Calu3 (cell line): ENCODE measurements at places on chromosomes 7 and 10. TPM values are rescaled to one million over a fixed set of nuclear protein-coding genes. Genes with fewer than 3 reads are reported as not detected.

GRCh38 chr10:7561216-7561893 lies 105.4 kb downstream of the ITIH5 start:
- no peaks in the 10 kb centered on the region for H3K36me3 ChIP-seq
- no peak overlapping the region for H3K4me3 ChIP-seq
- no peak overlapping the region for H3K27ac ChIP-seq
- no peaks in the 10 kb centered on the region for H3K4me1 ChIP-seq
- peaks cover 53% of the 10 kb centered on the region for H3K27me3 ChIP-seq
- no peak for DNase-seq

- no peak for DNase-seq
- no peaks in the 10 kb centered on the region for H3K27me3 ChIP-seq
- H3K4me1 ChIP-seq: peaks cover 54% of the 10 kb centered on the region
- peak overlapping the region; percentile 81 for H3K27ac ChIP-seq
- no peak overlapping the region for H3K4me3 ChIP-seq
Measured at GRCh38 chr10:3872712-3873329, 87.8 kb upstream of the KLF6 start.

GRCh38 chr10:95790982-95791381 lies 35.0 kb downstream of the ENTPD1 start:
- no peak overlapping the region for H3K4me3 ChIP-seq
- peaks cover 13% of the 10 kb centered on the region for H3K4me1 ChIP-seq
- H3K36me3 ChIP-seq: peaks cover 5% of the 10 kb centered on the region
- no peak for DNase-seq

Gene PRKG1
- 0.21 and 0.81 TPM in 2 replicates for total RNA-seq

DNA sequence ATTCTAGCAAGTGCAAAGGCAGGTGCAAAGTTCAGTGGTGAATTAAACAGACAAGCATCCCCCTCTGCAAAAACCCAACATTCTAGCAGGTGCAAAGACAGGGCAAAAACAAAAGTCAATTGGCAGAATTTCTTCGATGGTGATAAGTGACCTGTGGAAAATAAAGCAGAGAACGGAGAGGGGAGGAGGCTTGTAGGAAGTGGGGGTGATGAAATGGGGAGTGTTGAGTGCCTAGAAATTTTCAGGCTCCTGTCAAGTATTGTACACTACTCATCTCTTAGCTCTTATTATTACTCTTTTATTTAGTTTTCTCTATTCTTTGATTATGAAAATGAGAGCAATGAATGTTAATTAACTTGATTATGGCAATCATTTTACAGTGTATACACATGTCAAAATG lies 2.4 kb upstream of the CD36 start:
- H3K4me3 ChIP-seq: no peak overlapping the region
- no peaks in the 10 kb centered on the region for H3K36me3 ChIP-seq
- no peaks in the 10 kb centered on the region for H3K4me1 ChIP-seq
- H3K27ac ChIP-seq: no peak overlapping the region
- H3K27me3 ChIP-seq: no peaks in the 10 kb centered on the region

Gene HTR7
- 0.12 TPM in 1 of 2 replicates, not detected in the other for total RNA-seq

DNA sequence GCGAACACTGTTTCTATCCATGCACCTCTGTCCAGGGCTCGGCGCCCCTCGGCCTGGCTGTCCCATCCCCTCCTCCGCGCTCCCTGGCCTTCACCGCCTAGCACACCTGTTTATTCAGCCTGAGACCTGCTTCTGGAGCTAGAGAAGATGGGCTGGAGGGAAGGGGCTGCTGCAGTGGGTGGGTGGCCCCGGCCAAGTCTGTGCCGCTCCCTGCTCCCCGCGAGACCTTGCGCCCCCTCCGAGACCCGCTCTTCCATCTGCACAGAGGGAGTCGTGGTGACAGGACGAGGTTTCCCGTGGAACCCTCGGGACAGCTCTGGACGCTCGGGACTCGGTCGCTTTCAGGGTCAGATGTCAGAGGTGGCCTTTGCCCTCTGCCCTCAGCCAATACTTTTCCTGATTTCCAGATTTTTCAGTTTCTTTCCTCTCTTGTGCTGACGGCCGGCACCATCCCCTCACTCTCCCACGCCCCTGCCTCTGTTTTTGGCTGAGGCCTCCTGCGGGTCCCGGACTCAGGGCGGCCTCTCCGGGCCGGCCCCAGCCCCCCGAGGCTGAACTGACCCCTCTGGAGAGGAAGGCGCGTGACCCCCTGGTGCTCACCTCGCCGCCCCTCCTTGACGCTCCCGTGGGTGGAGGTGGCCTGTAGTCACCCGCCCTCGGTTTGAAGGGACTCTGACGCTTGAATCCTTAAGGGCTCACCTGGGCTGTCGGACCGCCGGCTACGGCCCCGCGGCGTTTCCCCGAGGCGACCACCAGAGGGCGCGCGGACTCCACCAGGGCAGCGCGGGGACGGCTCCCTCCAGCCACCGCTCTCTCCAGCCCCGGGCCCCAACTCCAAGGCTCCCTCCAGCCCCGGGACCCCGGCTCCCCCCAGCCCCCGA lies 15.6 kb downstream of the SHH start:
- H3K4me1 ChIP-seq: no peaks in the 10 kb centered on the region
- no peak overlapping the region for H3K4me3 ChIP-seq
- H3K27ac ChIP-seq: no peak overlapping the region
- no peaks in the 10 kb centered on the region for H3K27me3 ChIP-seq

Gene ABCC2
- total RNA-seq: 1.2 and 1.8 TPM in 2 replicates

DNA sequence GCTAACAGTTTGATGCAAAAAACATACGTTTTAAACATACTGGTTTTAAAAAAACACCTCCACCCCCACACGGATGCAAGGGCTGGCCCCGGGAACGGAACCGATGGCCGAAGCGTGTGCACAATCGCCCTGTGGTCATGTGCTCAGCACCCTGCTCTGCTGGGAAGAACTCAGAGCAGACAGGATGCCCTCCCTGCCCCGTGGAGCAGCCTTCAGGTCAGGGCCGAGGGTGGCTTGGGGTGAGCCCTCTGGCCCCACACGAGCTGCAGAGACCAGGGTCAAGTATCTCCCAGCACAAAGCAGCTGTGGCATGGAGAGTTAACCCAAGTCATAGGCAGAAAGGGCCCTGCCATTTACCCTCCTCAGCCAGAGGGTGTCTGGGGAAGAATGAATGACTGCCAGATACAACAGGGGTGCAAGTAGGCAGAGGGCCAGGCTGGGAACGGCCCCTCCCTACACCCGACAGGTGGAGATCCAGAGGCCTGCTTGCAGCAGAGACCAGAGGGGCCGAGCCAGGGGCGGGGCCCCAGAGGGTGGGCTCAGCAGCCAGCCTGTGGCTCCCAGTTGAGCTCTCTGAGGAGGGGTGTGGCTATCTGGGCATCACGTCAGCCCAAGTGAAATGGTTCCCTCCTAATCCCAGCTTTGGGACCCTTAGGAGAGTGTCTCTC lies 56.8 kb downstream of the ZRANB1 start:
- no peak for DNase-seq
- H3K4me3 ChIP-seq: no peak overlapping the region
- no peak overlapping the region for H3K27ac ChIP-seq
- H3K36me3 ChIP-seq: peaks cover 39% of the 10 kb centered on the region
- H3K27me3 ChIP-seq: no peaks in the 10 kb centered on the region

Gene ZKSCAN5
- 6.1 and 6.6 TPM in 2 replicates for total RNA-seq

Gene LIPJ
- total RNA-seq: not detected in 2 replicates

GRCh38 chr7:121192834-121193233 lies 136.0 kb upstream of the WNT16 start:
- no peaks in the 10 kb centered on the region for H3K4me1 ChIP-seq
- no peak for DNase-seq
- H3K4me3 ChIP-seq: no peak overlapping the region
- no peaks in the 10 kb centered on the region for H3K36me3 ChIP-seq

Gene ATRNL1
- 4.0 and 8.8 TPM in 2 replicates for total RNA-seq

DNA sequence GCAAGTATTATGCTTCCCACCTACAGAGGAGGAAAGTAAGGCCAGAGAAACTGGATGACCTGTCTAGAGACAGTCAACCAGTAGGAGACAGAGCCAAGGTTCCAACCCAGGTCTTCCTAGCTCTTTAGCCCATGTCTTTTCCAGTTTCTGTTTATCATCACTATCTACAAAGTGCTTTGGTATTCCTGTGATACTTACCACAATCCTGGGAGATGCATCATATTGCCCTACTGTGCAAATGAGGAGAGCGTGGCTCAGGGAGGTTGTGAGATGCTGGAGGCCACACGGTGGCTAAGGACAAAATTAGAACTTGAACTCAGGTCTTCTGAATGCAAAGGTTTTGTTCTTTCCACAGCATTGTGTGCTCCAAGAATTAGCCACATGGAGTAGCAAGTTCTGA lies 11.2 kb upstream of the PLEKHA1 start:
- H3K4me3 ChIP-seq: no peak overlapping the region
- no peak for DNase-seq
- H3K27ac ChIP-seq: no peak overlapping the region
- peaks cover 25% of the 10 kb centered on the region for H3K27me3 ChIP-seq
- no peaks in the 10 kb centered on the region for H3K36me3 ChIP-seq
- no peaks in the 10 kb centered on the region for H3K4me1 ChIP-seq

Gene SPOCK2
- 162 and 205 TPM in 2 replicates for total RNA-seq

DNA sequence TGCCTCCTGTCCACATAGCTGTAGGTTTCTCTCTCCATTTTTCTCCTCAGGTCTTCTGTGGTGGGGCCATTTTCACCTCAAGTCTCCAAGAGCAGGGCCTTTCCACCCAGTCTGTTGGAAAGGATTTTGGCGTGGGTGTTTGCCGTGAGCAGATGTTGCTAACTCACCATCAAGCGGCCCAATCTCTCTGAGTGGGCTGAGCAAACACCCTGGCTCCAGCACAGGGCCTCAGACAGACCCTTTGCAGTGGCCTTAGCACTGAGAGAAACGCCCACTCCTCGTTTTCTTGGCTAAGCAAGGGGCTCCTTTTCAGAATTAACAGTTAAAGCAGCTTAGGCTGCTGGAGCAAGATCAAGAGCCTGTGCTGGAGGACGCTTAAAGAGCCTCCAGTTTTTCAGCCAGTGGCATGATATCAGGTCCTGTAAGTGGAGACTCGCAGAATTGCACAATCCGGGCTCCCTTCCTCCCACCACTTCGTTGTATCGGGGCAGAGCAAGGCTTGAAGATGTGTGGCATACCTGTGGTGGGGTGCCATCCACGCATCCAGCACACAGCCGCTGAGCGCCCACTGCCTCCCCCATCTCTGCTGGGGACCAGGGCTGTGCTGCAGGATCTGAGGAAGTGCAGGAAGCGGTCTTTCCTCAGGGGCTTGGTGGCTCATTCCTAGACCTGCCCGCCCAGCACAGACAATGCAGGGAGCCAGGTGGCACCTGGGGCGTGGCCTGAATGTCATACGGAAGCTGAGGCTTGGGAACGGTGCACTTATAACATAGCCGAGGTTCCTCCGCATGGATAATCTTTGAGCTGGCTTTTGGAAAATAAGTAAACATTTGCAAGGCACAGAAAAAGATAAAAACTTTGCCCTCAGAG lies 142.7 kb downstream of the ADARB2 start:
- no peak overlapping the region for H3K27ac ChIP-seq
- H3K4me1 ChIP-seq: no peaks in the 10 kb centered on the region
- H3K4me3 ChIP-seq: no peak overlapping the region
- no peak for DNase-seq
- peaks cover 27% of the 10 kb centered on the region for H3K27me3 ChIP-seq

Gene GFRA1
- total RNA-seq: not detected in 2 replicates

Gene EN2
- total RNA-seq: 3.2 TPM in 2 replicates

- DNase-seq: no peak
- peaks cover 18% of the 10 kb centered on the region for H3K4me1 ChIP-seq
- H3K36me3 ChIP-seq: no peaks in the 10 kb centered on the region
- H3K4me3 ChIP-seq: no peak overlapping the region
- H3K27me3 ChIP-seq: no peaks in the 10 kb centered on the region
- no peak overlapping the region for H3K27ac ChIP-seq
Measured at GRCh38 chr7:133936074-133936473, 191.1 kb upstream of the LRGUK start.
